GM04504 (cell line): ENCODE measurements at places on chromosomes 4 and X.

DNA sequence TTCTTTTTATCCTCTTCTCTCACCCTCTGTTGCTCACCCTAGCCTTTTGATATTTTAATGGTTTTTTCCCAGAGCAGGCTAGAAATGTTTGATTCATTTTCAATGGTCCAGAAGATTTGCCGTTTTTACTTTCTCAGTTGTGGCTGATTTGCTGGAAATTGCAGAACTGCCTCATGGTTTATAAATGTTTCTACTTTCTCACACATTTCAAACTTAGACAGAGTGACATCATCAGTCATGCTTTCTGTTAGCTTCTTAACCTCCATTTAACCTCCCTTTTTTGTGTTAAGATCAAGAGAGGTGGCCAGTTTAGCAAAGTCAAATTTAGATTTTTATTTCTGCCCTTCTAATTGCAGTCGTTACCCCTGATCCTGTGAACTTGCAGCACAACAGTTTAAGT is 8.7 kb downstream of the RXFP1 start:
- DNase-seq = no peak

- no peak for DNase-seq
These were observed 683.7 kb downstream of the PDHA2 start for GRCh38 chr4:96523611-96524010.

DNA sequence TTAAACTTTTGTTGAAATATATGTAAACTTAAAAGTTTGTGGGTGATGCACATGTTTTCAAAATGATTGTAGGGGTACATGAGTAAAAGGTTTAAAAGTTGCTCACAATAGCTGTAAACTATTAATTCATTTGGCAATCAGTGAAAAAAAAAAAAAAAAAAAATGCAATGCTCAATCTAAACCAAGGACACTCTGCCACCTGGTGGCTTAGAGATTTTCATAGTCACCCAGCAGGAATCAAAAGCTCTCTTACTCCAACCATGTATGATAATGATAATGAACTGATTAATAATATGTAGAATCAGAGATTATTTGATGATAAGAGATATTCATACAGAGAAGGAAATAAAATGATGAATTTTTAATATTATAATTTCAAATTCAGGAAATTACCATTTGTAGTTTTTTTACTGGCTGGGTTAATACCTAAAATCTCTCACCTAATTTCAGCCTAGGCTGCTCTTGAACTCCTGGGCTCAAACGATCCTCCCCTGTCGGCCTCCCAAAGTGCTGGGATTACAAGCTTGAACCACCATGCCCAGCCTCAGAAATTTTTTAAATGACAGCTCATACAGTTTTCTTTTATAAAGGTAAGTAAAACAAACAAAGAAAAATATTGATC is 46.9 kb upstream of the SLC25A4 start:
- peak; percentile 13 for DNase-seq

DNA sequence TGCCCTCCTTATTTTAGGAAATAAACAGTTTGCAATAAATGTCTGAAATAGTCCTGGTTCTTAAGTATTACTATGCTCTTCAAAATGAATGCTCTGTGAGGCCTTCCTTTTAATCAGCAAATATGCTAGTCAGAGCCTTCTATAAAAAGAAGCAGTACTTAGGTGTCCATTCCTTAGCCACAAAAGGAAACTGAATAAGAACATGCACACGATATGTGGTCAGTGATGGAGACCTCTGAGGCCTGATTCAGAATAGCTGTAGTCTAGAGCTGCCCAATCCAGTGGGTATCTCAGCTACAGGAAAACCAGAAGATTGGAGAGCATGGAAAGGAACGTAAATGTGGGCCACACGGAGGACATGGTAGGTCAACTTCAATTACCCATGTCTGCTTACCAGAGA is 141.8 kb downstream of the RASL11B start:
- DNase-seq = no peak

DNA sequence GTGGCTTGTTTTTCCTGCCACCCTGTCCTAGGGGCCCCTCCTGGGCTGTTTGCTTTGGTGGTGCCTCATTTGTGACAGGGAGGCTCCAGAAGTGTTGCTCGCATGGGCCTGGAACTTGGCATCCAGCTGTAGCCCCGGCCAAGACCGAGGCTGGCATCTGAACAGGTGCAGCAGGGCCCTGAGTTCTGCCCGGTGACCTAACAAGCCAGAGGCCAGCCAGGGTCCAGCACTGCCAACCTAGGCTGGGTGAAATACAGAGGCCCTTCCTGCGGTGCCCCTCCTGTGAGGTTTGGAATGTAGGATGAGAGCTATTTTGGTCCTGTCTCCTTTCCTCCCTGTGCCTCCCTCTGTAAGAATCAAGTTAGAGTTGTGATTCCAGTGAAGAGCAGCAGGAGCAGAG is 58.5 kb downstream of the STARD8 start:
- DNase-seq = no peak

- no peak for DNase-seq
These were observed 132.8 kb upstream of the STIM2 start for GRCh38 chr4:26727844-26728243.

DNA sequence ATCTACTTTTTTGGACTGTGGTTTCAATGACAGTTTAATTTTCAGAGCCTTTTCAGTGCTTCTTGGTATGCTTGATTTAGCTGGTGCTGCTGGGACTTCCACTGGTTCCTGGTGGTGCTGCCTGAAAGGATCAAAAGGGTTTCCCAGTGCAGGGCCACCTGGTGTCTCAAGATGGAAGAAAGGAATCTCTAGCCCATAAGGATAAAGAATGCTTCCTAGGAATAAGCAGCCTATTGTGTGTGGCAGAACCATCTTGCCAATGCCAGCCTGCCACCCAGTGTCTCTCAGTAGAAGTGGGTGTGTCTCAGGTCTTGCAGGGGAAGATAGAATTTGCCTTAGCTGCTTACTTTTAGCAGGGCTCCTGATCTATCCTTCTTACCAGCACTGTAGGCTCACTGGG is 15.0 kb upstream of the RAI2 start:
- DNase-seq = no peak

GRCh38 chr4:2798399-2799223 is 5.7 kb downstream of the SH3BP2 start:
- no peak for DNase-seq

DNA sequence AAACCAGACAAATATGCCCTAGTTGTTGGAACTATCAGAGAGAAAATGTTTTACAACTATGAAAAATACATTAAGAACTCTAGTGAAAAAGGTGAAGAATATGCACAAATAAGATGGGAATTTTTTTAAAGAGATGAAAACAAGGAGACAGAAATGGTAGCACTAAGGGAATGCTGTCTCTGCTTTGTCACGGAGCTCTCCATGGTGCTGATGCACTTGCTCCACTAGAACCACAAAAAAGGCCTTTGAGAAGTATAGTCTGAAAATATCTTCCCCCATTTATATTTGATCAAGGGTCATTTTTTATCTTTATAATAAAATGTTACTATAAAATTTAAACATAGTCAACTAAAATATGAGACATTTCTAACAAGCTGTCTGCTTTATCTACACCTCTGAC is 1655.5 kb upstream of the AGA start:
- DNase-seq = no peak

DNA sequence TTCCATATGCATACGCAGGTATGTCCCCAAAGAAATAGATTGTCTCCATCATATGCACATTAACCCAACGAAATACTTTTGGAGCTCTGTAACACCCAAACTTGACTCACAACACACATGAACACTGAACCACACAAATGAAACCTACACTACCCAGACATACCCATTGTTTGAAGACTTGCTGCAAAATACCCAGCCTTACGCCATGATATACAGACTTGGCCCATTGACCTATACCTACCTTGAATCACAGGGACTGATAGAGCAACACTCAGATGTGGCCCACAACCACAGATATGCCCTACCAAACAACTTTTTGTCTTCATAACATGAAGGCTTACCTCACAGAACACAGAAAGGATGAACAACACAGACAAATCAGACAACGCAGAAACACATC is 15.9 kb downstream of the LINC00632 start:
- DNase-seq = no peak

DNA sequence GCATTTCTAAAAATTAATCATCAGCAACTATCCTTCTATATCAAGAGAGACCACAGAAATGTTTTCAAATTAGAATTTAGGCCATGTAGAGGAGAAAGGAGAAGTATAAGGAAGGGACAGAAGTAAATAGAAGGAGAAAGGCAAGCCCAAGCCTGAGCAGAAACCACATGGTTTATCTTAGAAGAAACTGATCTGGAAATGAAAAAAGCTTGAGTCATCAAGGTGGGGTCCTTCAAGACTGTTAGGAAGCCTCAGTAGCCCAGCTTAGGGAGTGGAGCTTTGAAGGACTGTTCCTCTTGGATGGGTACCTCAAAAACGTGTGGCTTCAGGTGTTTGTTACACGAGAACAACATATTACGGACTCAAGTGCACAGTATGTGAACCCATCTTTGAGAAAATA is 4.5 kb downstream of the BMX start:
- no peak for DNase-seq

DNA sequence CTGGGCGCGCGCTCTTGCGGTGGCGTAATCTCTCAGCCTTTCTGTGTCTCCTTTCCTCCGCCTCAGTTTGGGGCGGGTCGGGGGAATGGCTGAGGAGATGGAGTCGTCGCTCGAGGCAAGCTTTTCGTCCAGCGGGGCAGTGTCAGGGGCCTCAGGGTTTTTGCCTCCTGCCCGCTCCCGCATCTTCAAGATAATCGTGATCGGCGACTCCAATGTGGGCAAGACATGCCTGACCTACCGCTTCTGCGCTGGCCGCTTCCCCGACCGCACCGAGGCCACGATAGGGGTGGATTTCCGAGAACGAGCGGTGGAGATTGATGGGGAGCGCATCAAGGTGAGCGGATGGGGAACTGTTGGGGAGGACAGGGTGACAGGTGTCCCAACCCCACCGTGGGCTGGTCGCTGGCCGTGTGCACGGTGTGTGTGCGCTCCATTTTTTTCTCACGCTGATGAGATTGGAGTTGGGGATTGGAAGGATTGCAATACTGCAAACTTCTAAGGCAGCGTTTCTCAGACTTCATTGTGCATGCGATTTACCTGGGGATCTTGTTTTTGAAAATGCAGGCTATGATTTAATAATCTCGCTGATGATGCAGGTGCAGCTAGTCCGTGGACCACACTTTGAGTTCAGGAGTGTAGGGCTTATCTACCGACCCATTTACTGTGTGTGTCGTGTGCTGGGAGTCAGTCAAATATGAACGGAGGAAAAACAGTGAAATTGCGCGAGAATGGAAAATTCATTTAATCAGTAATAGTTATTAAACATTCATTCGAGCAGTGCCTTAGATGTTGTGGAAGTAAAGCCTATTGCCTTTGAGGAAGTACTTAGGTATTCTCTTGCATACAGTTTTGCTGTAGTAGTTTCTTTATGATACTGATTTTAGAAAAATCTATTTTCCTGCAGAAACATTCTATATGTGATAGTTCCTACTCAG is at the start of gene RAB33B:
TSS of gene RAB33B (plus strand) at position 11 of the 935 bp plus-strand sequence. CDS start at position 86, 75 bp downstream.
- DNase-seq = no peak

GRCh38 chr4:8250227-8250626 is 19.3 kb upstream of the HTRA3 start:
- no peak for DNase-seq

- DNase-seq = no peak
These were observed 204.8 kb upstream of the VCX start for GRCh38 chrX:7638078-7638710.

- DNase-seq = peak; percentile 15
These were observed 10.7 kb downstream of the MED12 start for GRCh38 chrX:71128915-71129765.

DNA sequence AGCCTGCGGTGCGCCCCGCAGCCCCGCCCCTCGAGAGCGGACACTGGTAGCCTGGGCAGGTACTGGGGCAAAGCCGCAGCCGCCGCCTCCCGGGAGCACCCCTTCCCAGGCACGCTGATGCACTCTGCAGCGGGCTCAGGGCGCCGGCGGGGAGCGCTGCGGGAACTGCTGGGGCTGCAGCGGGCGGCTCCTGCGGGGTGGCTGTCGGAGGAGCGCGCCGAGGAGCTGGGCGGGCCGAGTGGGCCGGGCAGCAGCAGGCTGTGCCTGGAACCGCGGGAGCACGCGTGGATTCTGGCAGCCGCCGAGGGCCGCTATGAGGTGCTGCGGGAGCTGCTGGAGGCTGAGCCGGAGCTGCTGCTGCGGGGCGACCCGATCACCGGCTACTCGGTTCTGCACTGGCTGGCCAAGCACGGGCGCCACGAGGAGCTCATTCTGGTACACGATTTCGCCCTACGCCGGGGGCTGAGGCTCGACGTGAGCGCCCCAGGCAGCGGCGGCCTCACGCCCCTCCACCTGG is 401 bp downstream of the SOWAHD start:
- DNase-seq = no peak

GRCh38 chrX:357035-357692 is 29.5 kb downstream of the PPP2R3B start:
- no peak for DNase-seq

DNA sequence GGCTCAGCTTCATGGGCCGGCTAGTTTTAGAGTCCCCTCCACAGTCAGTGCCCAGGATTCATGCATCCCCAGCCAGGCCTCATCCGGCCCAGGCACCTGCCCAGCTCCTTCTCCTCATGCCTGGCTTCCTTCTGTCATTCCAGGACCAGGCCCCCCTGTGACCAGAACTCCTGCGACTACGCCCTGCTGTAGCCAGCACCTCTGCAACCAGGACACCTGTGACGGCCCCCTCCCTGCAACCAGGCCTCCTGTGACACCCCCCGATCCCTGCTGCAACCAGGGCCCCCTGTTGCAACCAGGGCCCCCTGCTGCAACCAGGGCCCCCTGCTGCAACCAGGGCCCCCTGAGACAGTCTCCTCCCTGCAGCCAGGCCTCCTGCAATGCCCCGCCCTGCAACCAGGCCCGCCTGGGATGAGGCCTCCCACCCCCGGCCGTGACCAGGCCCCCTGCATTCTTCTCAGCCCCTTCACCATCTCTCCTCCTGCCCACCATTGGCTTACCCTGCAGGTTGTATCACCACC is 46.8 kb downstream of the HTRA3 start:
- no peak for DNase-seq

GRCh38 chr4:39526765-39527295 is 409 bp downstream of the UGDH start:
- no peak for DNase-seq

- DNase-seq = no peak
These were observed at the start of gene BTC for GRCh38 chr4:74794382-74795010. Gene BTC, minus strand, starts transcription at chr4:74794523. Its CDS starts 198 bp downstream, at chr4:74794325.

DNA sequence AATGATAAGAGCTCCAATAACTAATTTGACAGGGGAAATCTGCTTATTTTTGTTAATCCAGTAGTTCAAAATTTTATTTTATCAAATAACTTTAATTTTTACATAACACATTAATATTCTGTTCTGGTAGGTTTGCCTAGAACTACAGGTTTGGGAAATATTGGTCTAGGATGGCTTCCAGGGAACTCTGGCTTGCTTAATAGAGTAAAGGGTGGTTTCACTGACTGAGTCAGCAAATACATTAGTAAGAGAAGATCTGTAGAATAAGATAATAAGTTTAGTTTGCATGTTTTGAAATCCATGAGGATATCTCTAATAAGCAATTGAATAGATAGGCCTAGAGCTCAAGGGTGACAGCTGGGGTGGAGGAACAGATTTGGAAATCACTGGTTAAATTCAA is 500.7 kb downstream of the ZNF674 start:
- DNase-seq = no peak
